ENCODE measurements at places on chromosomes 12 and 14.

DNA sequence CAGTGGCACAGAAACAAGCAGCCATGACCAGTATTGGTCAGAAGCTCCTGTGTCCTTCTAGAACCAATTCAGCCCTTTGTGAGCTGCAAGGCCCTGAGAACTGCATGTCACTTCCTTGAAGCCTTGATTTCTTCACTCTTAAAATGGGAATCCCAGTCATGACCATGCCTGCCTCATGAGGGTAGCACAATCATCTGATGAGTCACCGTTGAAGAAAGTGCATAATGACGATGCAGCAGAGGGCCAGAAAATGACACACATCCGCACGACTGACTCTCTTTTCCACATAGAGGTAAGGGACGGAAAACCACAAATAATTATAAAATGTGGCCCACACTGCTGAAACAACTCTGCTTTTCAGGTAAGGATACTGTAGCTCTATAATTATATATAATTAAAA lies 777.4 kb downstream of the BCL11B start:
- DNase-seq: no peak

- no peak for DNase-seq
These were observed 184.4 kb upstream of the GRIP1 start for GRCh38 chr12:66863276-66863675.

- peak; percentile 96 for DNase-seq
These were observed 53.6 kb downstream of the R3HDM2 start for GRCh38 chr12:57377103-57377840.

DNA sequence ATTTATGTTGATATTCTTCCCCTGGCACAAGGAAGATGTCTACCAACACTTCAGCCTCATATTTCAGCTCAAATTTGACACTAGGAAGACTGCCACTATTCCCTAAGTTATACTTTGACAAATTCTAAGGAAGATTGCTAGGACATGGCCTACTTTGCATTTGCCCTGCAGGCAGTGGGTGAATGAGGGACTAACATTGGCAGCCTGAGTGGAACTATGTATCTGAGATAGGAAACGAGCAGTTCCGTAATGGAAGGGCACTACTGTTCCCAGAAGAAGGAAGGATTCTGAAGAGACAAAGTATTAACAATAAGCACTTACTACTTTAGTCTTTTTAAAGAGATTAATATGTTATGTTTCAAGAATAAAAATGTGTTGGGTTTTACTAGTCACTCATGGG lies 115.1 kb downstream of the SLC16A7 start:
- no peak for DNase-seq

DNA sequence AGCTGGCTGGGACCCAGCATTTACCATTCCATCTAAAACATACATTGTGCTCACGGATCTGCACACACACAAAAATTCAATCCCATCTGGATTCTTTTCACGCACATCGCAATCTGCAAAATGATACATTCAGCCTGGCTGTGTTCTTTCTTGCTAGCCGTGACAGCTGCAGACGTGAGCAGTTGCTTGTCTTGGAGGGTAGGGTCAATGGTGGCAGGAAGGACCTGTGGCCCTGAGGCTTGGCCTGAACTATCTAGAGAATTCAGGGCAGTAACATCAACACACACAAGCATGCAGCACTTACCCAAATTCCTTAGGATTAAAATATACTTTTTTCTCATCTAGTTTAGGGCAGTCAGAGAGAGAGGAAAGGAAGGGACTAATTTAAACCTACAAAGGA lies 72.0 kb downstream of the DICER1 start:
- DNase-seq: no peak

GRCh38 chr14:70830998-70831781 lies 21.9 kb upstream of the MAP3K9 start:
- DNase-seq: no peak

DNA sequence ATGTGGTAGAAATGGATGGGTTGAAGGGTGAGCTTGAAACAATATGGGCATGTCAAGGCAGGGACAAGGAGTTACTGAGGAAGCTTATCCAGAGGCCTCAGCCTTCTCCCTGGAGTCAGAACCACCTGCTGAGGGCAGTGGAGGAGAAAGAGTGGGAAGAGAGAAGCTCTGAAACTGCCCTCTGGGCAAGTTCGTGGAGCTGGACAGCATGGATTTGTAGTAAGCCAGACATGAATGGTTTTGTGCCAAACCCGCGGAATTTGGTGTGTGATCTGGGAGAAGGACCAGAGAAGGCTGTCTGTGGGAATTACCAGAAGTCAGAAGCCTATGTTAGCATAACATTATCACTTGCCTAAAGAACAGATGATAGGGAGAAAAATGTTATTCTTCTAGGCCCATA lies 164.8 kb downstream of the SLC41A2 start:
- no peak for DNase-seq

DNA sequence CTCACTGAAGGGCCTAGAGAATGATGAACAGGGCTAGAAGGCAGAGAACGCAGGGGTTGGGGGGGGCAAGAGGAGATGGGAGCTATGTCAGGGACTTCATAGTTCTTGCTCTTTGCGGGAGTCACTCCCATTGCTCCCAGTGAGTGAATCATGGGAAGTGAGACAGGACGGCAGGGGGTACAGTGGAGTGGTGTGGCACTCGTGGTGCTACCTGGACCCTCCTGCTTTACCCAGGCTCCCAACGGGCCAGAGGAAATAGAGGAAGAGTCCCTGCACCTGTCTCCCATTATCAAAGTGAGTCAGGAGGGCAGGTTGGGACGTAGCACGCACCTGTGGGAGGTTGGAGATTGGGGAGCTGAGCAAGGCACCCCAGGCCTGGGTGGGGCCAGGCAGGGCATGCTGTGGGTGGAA lies 1.3 kb upstream of the KRT8 start:
- no peak for DNase-seq

GRCh38 chr12:32051511-32052211 lies 55.0 kb upstream of the BICD1 start:
- DNase-seq: peak; percentile 51

DNA sequence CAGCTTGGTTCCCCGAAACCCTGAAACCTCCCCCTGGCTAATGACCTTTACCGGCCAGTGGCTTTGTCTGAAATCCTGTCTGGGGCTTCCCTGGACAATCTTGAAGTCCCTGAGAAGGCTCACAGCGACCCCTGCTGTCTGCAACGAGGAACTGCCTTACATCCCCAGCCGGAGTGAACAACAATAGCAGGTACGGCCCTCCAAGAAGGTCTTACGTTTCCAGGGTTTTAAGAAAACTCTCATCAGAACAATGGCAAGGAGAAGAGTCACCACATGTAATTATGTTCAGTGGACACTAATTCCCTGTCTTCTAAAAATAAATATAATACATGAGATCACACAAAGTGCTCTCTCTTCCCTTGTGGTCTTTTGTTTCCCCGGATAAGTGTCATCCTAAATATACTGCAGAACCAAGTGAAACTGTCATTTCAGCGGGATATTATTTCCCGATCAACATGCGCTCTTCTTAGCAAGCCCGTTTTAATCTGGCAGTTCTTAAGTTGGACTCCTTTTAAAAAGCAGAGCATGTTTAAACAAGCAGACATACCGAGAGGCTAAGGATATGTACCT lies 53.3 kb downstream of the RBM19 start:
- peak; percentile 74 for DNase-seq

GRCh38 chr12:29521951-29522350 lies 24.5 kb upstream of the OVCH1 start:
- no peak for DNase-seq

- DNase-seq: peak; percentile 74
These were observed 570 bp downstream of the DMAC2L start for GRCh38 chr14:50312734-50313054.

DNA sequence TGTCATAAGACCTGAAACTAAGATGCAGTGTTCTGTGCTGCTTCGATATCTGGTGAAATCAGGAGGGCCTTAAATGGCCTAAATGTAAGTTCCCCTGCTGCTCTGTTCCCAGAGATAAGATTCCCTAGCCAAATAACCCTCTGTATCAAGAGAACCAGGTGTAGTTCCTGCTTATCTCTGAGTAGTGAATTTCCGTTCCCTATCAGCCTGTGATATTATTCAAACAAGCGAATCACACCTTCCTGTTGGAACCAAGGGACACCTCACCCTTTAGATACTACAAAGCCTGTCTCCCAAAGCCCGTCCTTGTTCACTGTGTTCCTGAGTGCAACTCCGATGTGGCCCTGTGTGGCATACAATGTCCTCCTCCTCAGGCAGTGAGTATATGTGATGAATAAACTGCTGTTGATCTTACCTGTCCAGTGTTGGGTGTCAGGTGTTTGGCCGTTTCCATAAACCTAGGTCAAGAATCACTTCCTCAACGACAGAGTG lies 52.2 kb upstream of the COCH start:
- peak; percentile 47 for DNase-seq

DNA sequence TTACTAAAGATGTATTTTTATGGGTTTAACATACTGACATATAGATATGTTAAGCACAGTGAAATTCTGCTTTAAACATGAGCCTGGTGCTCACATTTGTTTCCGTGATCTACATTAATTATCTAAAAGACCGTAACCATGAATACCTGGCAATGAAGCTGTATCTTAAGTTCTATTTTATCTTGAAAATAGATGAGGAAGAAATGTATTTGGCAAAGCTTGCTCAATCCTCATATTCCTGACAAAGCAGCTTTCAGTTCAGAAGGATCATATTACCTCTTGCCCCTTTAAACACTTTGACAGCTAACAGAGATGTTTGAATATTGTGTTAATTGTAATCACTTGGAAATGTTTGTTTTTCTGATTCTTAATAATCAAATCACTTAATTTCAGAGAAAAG lies 9.8 kb downstream of the EPYC start:
- DNase-seq: no peak

DNA sequence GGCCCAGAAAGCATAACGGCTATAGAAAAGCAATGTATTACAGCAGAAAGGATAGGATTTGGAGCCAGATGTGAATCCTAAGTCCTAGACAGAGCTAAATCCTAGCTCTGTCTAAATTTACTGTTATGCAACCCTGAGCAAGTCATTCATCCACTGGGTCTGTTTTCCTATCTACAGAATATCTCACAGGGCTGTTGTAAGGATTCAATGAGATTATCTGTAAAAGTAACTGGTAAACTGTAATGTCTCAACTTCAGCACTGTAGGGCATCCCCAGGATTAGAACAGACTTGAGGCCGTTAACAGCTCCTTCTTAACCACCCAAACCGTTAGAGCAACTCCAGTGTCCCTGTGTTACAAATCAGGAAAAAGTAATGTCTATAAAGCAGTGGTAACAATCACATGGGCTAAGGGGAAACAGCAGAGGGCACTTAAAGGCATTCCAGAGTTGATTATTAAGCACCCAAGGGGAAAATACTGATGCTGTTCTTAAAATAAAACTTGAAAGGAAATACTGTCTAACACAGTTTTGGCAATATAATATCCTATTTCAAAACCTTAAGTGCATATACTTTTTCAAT lies 10.1 kb downstream of the GMFB start:
- DNase-seq: no peak

- DNase-seq: peak; percentile 4
These were observed 658.5 kb upstream of the MGAT4C start for GRCh38 chr12:86914721-86915120.

DNA sequence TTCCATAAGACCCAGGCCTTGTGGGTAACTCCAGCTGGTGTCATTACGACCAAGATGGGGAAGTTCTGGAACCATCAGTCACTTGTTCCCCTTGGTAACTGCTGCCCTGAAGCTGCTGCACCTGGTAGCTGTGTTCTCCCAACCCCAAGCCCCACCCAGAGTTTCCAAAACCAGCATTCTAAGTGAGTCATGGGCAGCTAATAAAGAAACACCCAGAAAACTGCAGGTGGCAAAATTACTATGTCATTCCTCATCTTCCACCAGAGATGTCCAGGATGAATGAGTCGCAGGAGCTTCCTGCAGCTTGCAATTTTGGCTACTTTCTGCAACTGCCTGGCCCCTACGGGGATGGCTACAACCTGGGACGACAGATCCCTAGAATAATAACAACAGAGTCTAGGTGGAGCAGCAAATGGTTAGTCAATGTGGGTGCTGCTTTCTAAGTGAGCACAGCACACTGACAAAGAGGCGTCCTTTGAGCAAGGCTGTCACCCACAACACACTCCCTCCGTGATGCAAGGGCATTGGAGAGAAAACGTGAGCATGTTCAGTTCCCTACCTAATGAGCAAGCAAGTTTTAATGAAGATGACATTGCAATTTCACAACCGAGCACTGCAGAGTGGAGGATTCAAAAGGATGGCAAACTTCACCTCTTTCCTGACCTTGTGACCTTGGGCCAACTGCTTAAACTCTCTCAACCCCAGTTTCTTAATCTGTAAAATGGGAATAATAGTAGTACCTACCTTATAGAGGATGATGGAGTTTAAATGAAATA lies 301.4 kb upstream of the NOS1 start:
- no peak for DNase-seq

DNA sequence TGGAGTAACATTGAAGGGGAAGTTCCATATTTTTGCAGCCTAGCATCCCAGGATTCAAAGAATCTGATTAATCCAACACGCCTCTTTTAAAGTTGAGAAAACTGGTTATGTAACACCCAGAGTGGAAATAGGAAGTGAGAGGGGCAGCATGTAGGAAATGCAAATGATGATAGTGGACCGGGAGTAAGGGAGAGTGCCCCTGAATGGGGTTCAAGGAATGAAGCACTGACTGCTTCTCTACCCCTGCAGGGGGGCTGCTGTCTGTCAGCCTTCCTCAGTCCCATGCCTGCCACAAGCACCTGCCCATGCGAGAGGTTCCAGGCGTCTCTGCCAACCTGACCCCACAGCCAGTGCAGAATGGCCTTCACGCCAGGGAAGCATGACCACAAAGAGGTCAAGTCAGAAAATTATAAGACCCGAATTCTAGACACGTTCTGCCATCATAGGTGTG lies 126.5 kb upstream of the CCND2 start:
- no peak for DNase-seq

GRCh38 chr12:56152132-56152755 lies at the start of gene MYL6B:
MYL6B (plus strand) TSS chr12:56152587; CDS start chr12:56153919, 1,332 bp downstream.
- peak; percentile 97 for DNase-seq

GRCh38 chr12:66371982-66372381 lies 69.7 kb downstream of the HELB start:
- no peak for DNase-seq

GRCh38 chr14:96579855-96580254 lies 77.7 kb downstream of the PAPOLA start:
- DNase-seq: no peak

DNA sequence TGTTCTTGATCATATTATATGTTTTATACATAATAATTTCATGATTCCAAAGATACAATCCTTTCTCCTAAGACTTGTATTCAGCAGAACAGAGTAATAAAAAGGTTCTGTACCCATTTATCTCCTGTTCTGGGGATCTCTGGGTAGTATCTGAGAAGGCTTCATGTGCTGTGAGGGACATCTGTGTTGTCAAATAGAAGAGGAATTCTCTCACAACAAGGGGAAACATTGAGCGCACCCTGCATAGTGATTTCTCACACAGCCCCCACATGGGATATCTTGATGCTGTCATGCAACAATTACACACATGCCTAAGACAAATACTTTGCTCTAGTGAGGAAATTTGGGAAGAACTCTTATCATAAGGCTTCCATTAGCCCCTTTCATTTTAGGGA lies 101.8 kb upstream of the ATF1 start:
- no peak for DNase-seq

GRCh38 chr12:51925346-51926063 lies 18.2 kb downstream of the ACVRL1 start:
- DNase-seq: peak; percentile 59
